ENCODE measurements at places on chromosomes 11 and 22.

DNA sequence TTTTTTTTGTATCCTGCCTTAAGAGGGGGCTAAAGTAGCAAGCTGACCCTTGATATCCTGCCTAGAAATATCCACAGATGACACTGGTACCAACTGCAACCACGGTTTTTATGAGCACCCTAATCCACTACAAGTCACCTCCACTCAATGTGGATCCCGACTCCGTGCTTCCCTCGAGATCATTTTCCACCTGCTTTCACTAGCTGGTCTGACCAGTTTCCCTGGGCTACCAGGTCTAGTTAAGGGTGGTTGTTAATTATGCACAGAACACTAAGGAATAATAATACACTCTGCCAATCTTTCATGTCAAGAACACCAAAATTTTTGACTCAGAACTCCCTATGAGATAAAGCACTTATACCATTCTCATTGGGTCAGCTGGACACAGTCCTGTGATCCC is 82.3 kb downstream of the ABTB2 start:
- no peak for DNase-seq

DNA sequence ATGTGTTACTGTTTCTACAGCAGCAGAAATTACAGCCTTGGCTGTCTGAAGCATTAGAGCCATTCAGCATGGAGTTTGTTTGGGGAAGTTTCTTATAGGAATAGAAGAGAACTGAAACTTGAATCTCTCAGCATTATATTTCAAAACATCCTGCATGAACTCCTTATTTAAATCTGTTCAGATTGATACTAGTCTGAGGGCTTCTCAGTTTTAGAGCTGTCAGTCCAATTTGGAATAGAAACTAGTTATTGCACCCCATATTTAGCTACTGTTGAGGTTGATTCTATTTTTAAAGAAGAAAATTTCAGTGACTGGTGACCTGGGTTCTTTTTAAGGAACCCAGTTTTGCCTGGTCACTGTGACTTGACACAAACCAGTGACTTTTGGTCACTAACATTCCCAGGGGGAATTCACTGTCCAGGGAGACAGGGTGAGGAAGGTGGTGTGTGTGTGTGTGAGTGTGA is 126.0 kb upstream of the TTC12 start:
- no peak for DNase-seq

GRCh38 chr11:115920092-115920461 is 415.9 kb upstream of the CADM1 start:
- DNase-seq = peak; percentile 87

DNA sequence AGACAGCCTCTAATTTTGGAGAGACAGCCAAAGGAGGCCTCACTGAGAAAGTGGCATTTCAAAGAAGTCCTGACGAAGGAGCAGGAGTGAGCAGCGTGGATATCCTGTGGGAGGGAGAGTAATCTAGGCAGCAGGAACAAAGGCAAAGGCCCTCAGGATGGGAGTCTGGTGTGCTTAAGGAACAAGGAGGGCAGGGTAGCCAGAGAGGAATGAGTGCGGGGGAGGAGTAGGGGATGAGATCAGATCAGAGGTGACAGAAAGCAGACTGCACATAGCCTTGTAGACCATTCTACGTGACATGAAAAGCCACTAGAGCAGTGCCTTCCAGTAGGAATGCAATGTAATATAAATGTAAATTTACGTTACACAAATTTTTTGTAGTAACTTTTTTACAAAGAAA is 5.6 kb downstream of the SLC36A4 start:
- no peak for DNase-seq

- no peak for DNase-seq
Measured at GRCh38 chr11:14413307-14414069, 54.5 kb upstream of the RRAS2 start.

GRCh38 chr11:88489030-88489429 is 151.5 kb upstream of the CTSC start:
- DNase-seq = no peak

- DNase-seq = no peak
Measured at GRCh38 chr11:8831861-8832260, 79.1 kb upstream of the AKIP1 start.

DNA sequence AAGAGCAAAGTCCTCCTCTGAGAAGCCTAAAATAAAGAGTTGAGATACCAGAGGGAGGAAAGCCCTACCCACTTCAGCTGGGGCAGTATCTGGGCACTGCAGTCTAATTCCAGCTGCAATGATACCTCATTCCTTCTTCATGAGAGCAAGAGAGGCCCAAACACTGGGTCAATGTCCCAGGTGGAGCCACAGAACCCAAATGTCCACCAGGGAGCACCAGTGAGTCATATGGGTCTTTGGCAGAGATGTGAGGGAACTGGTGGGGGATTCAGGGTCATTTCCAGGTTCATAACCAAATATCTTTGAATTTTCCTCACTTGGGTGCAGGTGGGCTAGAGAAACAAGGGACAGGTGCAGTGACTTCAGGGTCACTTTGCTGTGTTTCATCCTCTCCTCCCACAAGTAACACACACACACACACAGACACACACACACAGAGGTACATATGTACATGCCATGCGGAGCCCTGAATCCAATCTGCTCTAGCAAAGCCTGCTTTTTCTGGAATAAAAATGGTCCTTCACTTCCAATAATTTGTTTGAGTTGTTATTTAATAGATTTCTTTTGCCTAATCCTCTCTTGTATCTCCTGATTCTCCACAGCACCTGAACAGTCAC is 585.4 kb downstream of the SOX6 start:
- peak; percentile 10 for DNase-seq

GRCh38 chr11:76193219-76193618 is 13.1 kb downstream of the WNT11 start:
- DNase-seq = no peak

GRCh38 chr11:45395947-45396346 is 109.8 kb upstream of the SYT13 start:
- DNase-seq = no peak

- DNase-seq = no peak
Measured at GRCh38 chr11:80635178-80635577, 1194.3 kb upstream of the TENM4 start.

DNA sequence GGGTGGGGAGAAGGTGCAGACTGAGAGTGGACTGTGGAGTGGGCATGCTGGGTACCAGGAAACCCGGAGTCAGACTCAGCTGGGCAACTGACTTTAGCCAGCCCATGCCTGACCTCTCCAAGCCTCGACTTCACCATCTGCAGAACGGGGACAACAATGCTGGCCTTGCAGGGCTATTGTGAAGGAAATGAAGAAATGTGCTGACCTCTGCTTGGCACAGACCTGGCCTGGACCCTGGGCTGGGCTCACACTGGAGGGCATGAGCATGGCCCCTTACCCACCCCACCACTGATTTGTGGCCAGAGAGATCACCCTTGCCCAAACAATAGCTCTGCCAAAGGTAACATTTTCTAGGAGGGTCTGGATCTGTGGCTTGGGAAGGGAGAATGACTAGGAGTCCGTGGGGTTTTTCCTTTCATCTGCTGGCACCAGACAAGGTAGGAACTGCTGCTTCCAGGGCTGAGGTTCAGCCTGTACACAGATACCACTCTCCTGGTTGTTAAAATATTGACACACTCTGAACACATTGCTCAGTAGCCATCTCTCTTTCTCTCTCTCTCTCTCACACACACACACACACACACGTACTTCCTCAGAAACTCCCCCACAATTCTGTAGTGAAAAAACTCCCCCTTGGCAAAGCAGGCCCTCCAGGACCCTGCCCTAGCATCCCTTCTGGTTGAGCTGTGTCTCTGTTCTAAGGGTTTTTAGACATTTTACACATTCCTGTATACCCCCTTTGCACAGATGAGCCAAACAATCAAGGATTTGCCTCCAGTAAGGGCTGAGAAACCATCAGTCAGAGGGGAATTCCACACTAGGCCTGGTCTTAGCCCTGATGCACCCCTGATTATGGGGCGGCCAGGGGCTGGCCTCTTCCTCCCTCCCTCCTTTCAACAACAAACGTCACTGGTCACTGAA is 1.0 kb downstream of the MOGAT2 start:
- peak; percentile 3 for DNase-seq

DNA sequence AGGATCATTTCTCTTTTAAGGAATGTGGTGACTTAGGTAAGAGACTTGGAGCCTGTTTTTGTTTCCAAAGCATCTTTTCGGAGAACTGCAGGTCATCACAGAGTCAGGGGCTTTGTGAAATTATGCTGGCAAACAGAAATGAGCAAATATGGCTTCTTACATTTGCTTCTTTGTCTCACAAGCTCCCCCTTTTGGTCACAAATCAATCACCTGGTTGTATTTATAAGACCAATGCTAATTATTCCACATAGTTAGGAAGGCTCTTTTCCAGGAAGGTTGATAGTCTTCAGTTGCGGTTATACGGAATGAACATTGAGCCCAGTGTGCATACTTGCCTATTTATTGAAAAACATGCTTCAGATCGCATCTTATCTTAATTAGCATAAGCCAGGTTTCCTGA is 34.6 kb upstream of the CEP126 start:
- DNase-seq = peak; percentile 22

- no peak for DNase-seq
Measured at GRCh38 chr11:19511413-19512183, 201.0 kb upstream of the NAV2 start.

DNA sequence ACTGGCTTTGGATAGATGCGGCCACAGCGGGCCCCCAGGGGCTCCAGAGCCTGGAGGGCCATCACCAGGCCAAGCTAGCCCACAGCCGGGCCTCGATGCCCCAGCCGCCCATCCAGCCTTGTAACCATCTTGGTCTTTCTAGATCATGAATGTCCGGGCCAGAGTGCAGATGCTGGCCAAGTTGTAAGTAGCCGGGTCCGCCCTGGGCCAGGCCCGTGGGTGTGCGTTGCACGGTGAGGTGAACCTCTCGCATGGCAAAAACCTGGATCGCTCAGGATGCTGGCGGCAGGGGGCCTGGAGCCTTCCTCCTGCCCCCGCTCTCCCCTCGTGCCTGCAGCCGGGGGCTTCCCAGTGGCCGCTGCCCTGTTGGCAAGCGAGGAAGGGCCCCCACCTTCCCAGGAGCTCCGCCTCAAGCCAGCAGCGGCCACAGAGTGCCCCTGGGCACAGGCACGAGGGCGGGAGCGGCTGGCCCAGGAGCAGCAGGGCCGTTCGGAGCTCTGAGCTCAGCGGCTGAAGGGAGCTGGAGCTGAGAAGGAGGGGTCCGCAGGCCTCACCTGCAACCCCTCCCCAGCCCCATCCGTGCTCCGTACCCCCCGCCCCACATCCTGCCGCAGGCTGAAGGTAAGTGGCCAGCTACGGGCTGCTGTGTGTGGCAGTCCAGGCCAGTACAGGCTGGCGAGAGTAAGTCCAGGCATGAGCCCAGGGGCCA is 10.9 kb upstream of the MRPL23 start:
- no peak for DNase-seq

- DNase-seq = no peak
Measured at GRCh38 chr11:34566208-34566551, 52.6 kb upstream of the ELF5 start.

DNA sequence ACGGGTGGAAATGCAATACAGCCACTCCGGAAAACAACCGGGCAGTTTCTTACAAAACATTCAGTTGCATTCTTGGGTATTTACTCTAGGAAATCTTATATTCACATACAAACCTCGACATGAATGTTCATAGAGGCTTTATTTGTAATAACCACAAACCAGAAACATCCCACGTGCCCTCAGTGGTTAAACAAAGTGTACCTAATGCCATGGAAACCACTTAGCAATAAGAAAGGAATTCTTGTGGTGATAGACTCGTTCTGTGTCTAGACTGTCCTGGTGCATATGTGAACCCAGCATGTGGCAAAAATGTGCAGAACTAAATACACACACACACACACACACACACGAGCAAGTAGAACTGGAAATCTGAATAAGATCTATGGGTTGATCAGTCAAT is 1073.3 kb downstream of the TBC1D22A start:
- peak; percentile 88 for DNase-seq

- no peak for DNase-seq
Measured at GRCh38 chr11:114604179-114604813, 8.7 kb upstream of the NXPE4 start.

- DNase-seq = no peak
Measured at GRCh38 chr22:46515208-46516111, 22.0 kb downstream of the CELSR1 start.

DNA sequence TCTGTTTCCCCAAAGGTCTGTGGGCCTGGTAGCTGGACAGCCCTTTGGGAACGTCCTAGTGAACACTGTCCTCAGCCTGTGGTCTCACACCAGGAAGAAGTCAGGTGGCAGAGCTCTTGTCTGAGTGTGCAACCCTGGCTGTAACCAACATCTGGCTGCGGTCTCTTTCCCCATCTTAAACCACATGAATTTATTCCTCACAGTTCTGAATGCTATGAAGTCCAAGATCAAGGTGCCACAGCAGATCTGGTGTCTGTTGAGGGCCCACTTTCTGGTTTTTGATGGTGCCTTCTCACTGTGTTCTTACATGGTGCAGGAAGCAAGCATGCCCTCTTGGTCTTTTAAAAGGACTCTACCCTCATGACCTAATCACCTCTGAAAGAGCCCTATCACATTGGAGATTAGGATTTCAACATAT is 2.7 kb downstream of the UPB1 start:
- DNase-seq = no peak

DNA sequence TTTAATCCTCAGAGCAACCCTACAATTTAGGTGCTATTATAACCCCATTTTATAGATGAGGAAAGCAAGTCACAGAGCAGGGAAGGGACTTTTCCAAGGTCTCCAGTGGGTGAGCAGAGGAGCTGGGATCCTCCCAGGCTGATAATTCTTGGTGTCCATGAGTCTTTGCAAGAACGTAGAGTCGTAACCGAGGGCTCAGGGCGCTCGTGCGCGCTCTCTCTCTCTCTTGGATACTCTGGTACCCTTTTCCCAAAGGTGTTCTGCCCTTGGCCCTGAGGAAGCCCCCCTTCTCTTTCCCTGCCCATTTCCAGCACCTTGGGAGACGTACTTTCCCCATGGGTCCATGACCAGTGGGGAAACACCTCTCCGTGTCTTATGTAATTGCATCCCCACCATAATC is 5.2 kb upstream of the ZP1 start:
- DNase-seq = no peak

DNA sequence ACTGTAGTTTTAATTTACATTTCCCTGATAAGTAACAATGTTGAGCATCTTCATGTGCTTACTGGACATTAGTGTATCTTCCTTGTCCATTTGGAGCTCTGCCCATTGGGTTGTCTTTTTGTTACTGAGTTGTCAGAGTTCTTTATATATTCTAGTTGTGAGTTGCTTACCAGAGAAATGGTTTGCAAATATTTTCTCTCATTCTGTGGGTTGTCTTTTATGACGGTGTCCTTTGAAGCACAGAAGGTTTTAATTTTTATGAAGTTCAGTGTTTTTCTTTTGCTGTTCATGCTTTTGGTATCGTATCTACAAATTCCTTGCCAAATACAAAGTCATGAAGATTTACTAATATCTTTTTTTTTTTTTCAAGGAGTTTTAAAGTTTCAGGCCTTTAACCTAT is 42.4 kb downstream of the ZBTB44 start:
- DNase-seq = no peak

Measured in kidney glomerular epithelial cell (primary cell).